CD8-positive, alpha-beta memory T cell (primary cell): ENCODE measurements at places on chromosomes 4 and X.

- DNase-seq = no peak
Measured at GRCh38 chrX:40871385-40872082, 136.2 kb upstream of the MED14 start.

GRCh38 chr4:41681054-41681453 is 67.5 kb downstream of the PHOX2B start:
- DNase-seq = no peak

GRCh38 chr4:163165217-163166017 is 1.3 kb downstream of the NAF1 start:
- no peak for DNase-seq

- DNase-seq = no peak
Measured at GRCh38 chrX:18151157-18151556, 69.5 kb downstream of the BEND2 start.

GRCh38 chrX:16646366-16647138 is 3.4 kb upstream of the S100G start:
- DNase-seq = no peak

DNA sequence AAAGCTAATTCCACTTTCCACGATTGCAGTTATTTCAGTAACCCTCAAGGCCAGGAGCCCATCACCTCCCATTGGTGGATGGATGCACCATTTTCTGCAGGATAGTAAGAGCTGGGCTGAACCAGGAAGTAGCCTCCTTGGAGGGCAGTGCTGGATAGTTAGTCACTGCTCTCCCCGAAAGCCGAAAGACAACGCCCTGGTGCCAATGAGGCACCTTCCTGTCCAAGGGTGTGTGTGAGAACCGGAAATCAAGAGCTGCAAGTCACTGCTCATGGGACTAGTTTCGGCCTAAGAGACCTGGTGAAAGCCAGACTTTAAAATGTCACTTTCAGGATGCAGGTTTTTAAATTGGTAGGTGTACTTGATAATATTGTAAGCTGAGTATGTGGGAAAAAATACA is 203.8 kb upstream of the HS3ST1 start:
- DNase-seq = no peak

GRCh38 chr4:74237425-74237966 is 70.8 kb upstream of the EPGN start:
- no peak for DNase-seq

GRCh38 chrX:2314831-2315365 is 185.9 kb downstream of the DHRSX start:
- DNase-seq = no peak

- peak; percentile 75 for DNase-seq
Measured at GRCh38 chr4:101418055-101418454, 70.7 kb upstream of the PPP3CA start.

GRCh38 chrX:38870361-38870895 is 69.2 kb downstream of the MID1IP1 start:
- DNase-seq = no peak

GRCh38 chrX:68696267-68696990 is 49.0 kb downstream of the STARD8 start:
- no peak for DNase-seq

DNA sequence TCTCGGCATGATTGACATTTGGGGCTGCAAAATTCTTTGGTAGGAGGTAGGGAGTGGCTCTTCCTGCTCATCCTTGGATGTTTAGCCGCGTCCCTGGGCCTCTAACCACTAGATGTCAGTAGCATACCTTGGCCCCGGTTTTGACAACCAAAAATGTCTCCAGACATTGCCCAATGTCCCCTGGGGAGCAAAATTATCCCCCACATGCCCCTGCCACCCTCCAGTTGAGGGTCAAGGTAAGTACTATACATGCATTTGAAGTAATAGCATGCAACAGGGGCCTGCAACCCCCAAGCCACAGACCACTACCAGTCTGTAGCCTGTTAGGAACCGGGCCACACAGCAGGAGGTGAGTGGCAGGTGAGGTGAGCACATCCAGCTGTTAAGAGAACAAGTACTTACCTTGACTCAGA is 17.6 kb upstream of the KIAA1210 start:
- DNase-seq = no peak

- DNase-seq = no peak
Measured at GRCh38 chr4:168558599-168558998, 61.7 kb downstream of the PALLD start.

DNA sequence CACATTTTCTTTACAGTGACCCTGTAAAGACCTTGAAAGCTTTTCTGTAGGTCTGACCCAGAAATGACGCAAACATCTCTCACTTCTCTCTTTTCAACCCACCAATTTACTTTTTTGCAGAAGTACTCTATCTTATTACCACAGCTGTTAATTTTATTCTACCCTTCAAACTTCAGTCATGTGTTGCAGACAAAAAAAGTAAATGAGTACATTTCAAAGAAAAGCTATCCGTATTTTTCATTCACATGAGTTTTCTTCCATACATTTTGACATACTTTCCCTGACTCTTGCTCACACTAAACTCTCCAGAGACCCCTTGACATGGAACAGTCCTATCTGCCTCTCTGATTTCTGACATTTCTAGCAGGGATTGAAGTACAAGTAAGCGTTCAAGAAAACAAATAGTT is 51.7 kb downstream of the SLC7A11 start:
- DNase-seq = no peak

DNA sequence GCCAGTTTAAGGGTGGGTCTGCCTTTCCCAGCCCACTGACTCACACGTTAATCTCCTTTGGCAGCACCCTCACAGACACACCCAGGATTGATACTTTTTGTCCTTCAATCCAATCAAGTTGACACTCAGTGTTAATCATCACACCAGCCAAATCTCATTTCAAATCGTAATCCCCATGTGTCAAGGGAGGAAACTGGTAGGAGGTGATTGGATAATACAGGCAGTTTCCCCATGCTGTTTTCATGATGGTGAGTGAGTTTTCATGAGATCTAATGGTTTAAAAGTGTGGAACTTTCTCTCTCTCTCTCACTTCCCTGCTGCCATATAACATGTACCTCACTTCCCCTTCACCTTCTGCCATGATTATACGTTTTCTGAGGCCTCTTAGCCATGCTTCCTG is 647.2 kb upstream of the FRG1 start:
- no peak for DNase-seq

GRCh38 chr4:95248720-95249425 is 299.9 kb downstream of the UNC5C start:
- DNase-seq = no peak

DNA sequence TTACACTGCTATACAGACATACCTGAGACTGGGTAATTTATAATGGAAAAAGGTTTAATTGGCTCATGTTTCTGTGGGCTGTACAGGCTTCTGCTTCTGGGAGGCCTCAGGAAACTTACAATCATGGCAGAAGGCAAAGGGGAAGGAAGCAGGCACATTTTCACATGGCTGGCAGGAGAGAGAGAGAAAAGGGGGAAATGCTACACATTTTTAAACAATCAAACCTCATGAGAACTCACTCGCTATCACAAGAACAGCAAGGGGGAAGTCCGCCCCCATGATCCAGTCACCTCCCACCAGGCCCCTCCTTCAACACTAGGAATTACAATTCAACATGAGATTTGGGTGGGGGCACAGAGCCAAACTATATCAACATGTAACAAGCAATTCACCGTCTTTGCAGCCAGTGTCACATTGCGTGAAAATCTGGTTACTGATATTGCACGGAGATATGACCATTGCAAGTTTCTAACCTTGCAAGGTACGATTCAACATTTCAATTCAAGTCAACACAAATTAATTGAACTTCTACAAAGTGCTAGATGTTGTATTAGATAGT is 61.7 kb upstream of the RELL1 start:
- no peak for DNase-seq

DNA sequence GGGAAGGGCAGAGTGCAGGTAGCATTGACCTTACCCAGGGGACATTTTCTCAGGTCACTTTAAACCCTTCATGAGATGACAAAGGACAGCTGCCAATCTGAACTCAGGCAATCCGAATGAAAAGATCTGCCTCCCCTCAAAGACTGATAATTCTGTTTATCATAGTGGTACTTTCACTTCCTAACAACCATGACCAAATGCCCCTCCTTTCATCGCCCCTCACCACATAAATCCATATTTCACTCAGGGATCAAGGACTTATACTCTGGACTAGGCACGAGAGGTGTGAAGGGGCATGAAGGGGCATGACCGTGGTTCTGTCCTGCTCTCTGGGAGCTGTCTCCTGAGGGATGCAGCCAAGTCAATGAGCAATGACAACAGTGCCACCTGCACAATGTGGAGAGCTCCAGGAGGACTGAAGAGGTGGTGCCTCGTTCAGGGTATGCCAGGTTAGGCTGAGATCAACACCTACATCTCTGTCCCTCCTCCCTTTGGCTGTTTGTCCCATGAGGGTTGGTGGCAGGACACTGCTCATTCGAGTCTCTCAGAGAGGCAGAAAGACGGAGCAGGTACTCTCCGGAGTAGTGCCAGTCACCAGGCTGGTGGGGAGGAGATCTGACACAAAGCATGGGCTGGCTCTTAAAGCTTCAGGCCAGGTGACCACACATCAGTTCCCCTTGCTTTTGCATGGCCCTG is 12.5 kb downstream of the HS3ST1 start:
- DNase-seq = no peak

GRCh38 chr4:17719106-17719505 is 62.3 kb downstream of the FAM184B start:
- no peak for DNase-seq

GRCh38 chr4:3707423-3708102 is 58.6 kb upstream of the ADRA2C start:
- DNase-seq = no peak

GRCh38 chrX:118980761-118981160 is 6.3 kb downstream of the LONRF3 start:
- no peak for DNase-seq

- peak; percentile 9 for DNase-seq
Measured at GRCh38 chr4:151409470-151410313, 716 bp downstream of the FHIP1A start.

DNA sequence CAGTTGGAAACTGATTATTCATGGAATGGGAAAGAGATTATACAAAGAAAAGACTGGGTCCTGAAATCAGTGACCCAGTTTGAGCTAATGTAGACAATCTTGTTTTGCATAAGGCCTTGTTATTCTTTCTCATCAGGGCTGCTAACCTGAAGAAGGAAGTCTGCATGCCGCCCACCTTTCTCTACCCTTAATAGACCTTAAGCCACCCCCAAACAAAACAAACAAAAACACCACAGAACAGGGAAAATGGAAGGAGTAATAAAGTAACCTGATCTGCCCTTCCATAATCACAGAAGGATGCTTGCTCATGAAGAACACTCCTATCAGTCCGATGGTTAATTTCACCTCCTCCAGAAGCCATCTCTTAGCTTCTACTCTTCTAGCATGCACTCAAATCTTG is 288.1 kb downstream of the FRMPD4 start:
- no peak for DNase-seq

GRCh38 chrX:97429101-97429500 is 545.4 kb downstream of the RPA4 start:
- no peak for DNase-seq

- DNase-seq = no peak
Measured at GRCh38 chr4:6589444-6589843, 14.5 kb downstream of the MAN2B2 start.

DNA sequence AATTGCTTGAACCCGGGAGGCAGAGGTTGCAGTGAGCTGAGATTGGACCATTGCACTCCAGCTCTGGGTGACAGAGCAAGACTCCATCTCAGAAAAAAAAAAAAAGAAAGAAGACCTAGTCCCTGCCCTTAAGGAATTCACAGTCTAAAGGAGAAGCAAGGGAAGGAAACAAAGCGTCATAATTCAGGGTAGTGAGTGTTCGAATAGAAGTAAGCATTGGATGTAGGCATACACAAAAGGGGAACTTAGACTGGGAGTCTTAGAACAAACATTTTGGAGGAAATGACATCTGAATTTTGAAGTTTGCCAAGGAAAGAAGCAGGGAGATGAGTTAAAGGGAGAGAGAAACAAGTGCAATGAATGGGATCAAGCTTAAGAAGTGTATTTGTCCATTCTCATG is 32.4 kb downstream of the PPM1K start:
- DNase-seq = no peak

GRCh38 chr4:141375855-141376254 is 155.2 kb downstream of the ZNF330 start:
- no peak for DNase-seq

- DNase-seq = no peak
Measured at GRCh38 chr4:139768366-139768765, 102.7 kb downstream of the MGST2 start.

- no peak for DNase-seq
Measured at GRCh38 chr4:183601381-183601780, 57.6 kb downstream of the RWDD4 start.

DNA sequence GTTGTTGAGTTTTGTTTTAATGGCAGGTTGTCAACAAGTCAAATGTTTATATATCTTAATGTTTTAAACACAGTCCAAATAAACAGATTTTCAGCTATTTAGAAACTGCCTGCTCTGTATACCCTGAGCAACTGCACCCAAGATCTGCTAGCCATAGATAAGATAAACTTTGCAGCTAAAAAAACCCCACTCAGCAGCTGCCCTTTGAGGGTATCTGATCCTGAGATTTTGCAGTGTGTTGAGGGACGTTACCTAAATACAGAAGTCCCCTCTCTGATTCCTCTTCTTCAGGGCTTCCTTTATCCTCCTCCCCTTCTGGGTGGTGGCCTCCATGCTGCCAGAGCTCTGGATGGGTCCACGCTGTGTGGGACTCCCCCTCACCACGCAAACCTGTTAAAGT is 11.0 kb upstream of the FGG start:
- DNase-seq = no peak

DNA sequence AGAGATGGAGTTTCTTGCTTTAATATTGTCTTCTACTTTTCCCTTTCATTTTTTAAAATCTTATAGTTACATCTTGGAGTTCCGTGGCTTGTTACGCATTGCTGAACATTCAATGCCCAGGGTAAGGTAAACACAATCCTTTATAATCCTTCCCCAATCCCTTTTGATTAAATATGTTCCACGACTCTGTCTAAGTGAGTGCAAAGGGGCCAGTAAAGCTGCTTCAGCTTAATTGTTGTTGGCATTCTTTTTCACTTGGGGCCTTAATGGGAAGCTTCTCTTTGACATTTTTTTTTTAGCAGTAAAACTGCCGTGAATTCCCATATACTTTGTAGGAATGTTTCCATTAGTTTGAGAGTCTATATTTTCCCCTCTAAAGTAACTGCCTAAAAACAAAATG is 1028.1 kb downstream of the C4orf33 start:
- no peak for DNase-seq

GRCh38 chr4:6229671-6230501 is 29.5 kb upstream of the JAKMIP1 start:
- DNase-seq = no peak

- peak; percentile 85 for DNase-seq
Measured at GRCh38 chr4:8228319-8229250, 29.5 kb downstream of the SH3TC1 start.
